Activated T-cell treated with anti-CD3 and anti-CD28 coated beads, Interleukin-2, amount 50 U/mL, for 4 hours (primary cell): ENCODE measurements at places on chromosomes 2 and 18. TPM values are rescaled to one million over a fixed set of nuclear protein-coding genes. Genes with fewer than 3 reads are reported as not detected.

The KIF1A gene
- 3.1 TPM for total RNA-seq

The SAG gene
- not detected for total RNA-seq

The ARMC9 gene
- total RNA-seq, result 6.4 TPM

The ATG4B gene
- total RNA-seq, result 75.3 TPM

The REG3G gene
- not detected for total RNA-seq

The CCL20 gene
- total RNA-seq, result 105 TPM

The ALLC gene
- total RNA-seq, result not detected

The CCDC150 gene
- total RNA-seq, result 4.2 TPM
